Jurkat, Clone E6-1 (cell line): ENCODE measurements at places on chromosomes 1 and 21.

DNA sequence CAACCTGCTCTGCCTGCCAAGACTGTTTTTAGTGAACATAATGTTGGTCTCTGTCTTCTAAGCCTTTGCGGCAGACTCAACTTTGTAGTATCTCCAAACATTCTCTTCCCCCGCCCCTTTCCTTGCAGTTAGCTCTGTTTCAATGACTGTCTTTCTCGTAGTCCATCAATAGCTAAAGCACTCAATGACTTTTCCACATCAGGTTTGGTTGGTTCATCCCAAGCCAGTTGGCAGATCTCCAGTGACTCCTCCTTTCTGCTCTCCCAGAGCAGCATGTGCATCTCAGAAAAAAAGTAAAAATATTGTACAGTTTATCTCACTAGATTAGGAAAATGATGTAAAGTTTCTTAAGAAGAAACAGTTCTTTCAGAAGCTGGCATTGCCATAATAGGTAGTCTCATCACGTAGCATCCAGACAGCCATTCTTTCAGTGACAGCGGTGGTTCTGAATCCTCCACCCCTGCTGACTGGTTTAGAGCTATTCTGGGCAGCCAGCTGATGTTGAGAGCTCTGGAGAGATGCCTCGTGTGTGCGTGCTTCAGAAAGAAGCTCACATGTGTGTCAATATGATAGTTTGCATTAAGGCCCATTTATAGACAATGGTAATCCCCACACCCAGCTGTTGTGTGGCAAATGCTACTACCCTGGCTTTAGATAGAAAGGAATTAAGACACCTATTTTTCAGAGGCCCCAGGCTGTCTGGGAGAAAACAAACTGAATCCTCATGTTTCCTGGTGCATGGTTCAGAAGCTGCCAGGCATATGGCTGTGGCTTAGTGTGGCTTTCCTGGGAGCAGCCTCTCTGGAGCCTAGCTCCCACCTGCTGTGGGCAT, 53.2 kb downstream of the CNN3 start:
- DNase-seq: no peak

GRCh38 chr21:16072737-16073136, 343.0 kb downstream of the USP25 start:
- no peak for DNase-seq

DNA sequence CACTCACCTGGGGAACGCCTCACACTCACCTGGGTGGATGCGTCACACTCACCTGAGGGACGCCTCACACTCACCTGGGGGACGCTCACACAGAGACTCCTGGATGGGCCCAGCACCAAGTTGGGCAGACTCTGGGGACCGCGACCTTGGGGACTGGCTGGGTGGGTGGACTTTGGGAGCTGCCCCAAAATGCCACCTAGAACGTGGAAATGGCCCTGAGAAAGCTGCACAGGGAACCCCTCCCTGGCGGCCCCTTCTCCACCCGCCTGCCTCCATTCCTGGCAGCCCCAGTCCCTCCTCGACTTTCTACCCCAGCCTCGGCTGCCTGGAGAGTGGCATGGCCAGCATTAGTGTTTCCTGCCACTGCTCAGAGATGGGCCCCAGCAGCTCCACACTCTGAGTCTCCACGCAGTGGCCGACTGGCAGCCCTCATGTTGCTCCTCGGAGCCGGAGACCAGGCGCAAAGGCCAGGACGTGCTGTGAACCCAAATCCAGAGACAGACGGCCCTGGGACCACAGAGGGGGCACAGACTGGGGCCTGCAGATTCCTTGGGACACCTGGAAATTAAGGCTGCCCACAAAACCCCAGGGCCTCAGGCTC, 46.5 kb upstream of the ACTRT2 start:
- DNase-seq: no peak

DNA sequence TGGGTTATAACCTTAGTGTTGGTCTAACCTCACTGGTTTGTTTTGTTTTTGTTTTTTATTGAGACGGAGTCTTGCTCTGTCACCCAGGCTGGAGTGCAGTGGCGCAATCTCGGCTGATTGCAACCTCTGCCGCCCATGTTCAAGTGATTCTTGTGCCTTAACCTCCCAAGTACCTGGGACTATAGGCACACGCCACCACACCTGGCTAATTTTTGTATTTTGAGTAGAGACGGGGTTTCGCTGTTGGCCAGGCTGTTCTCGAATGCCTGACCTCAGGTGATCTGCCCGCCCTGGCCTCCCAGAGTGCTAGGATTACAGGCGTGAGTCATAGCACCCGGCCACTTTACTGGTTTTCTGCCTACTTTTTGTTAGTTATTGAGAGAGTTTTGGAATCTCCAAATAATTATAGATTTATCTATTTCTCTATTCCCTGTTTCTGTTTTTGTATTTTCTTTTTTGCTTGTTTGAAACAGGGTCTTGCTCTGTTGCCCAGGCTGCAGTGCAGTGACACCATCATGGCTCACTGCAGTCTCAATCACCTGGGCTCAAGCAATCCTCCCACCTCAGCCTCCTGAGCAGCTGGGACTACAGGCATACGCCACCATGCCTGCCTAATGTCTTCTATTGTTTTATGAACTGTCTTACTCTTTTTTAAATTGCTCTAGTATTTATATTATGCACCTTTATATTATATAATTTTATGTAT, 21.4 kb downstream of the SMG7 start:
- no peak for DNase-seq

DNA sequence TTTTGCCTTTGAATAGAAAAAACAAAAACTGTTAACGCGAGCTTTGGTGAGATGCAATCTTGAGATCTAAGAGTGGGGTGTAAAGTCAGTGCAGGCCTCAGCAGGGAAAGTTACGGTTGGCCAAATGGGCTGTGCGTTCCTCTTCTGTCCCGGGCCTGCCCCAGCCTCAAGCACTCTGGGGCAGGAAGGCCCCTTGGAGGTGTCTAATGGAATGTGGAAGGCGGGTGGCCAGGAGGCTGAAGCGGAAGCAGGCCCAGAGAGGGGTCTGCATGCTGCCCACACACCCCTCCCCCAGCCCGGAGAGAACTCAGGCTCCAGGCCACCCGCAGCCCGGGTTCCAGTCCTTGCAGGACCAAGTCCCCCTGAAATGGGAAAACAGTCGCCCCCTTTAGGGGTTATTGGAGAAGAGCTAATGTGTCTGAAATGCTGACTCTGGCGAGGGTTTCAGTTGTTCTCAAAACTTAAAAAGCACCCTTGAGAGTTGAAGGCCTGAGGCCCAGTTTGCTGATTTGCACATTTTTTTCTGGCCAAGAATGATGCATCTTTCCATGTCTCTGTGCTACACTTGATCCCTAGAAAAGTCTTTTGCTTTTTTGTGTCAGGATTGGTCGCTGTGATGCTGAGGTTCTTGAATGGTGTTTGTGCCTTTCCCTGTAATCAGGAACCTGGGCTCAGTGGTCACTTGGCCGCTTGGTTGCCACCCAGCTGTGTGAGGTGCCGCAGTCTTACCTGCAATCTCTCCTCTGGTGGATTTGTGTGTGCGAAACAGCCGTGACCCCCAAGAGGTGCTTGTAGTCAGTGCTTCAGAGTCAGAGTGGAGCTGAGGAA, 2.0 kb downstream of the COL18A1 start:
- DNase-seq: no peak

DNA sequence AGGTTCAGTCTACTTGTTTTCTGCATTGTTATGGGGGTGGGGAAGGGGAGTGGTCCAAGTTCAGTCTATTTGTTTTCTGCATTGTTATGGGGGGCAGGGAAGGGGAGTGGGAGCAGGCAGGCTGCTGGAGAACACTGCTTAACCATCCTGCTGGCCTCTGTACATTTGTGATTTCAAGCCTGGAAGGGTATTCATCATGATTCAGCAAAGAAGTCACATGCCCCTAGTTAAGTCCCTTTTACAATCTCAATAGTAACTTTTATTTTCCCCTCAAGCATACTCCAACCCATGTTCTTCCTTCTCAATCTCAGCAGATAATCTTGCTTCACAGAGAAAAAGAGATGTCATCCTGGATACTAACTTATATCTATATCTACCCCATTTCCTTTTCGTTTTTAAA, 7.9 kb downstream of the LYST start:
- no peak for DNase-seq

- no peak for DNase-seq
Observed at GRCh38 chr1:45490121-45490625, 790 bp downstream of the TESK2 start.

DNA sequence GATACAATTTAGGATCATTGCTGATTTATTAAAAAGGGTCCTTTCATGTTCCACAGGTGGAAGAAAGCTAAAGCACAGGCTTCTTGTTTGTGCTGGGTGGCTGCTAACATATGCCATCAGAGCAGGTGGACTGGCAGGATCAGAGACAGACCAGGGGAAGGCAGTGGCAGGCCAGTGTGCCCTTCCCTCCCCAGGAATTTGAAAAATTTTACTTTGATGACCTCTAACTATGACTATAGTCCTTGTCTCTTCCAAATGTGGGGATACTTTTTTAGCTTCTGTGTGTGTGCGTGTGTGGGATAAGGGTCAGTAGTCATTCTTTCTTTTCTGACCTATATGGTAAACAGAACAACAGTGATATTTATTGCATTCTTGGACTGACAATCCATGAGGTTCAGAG, 49.9 kb downstream of the LHX9 start:
- DNase-seq: no peak

DNA sequence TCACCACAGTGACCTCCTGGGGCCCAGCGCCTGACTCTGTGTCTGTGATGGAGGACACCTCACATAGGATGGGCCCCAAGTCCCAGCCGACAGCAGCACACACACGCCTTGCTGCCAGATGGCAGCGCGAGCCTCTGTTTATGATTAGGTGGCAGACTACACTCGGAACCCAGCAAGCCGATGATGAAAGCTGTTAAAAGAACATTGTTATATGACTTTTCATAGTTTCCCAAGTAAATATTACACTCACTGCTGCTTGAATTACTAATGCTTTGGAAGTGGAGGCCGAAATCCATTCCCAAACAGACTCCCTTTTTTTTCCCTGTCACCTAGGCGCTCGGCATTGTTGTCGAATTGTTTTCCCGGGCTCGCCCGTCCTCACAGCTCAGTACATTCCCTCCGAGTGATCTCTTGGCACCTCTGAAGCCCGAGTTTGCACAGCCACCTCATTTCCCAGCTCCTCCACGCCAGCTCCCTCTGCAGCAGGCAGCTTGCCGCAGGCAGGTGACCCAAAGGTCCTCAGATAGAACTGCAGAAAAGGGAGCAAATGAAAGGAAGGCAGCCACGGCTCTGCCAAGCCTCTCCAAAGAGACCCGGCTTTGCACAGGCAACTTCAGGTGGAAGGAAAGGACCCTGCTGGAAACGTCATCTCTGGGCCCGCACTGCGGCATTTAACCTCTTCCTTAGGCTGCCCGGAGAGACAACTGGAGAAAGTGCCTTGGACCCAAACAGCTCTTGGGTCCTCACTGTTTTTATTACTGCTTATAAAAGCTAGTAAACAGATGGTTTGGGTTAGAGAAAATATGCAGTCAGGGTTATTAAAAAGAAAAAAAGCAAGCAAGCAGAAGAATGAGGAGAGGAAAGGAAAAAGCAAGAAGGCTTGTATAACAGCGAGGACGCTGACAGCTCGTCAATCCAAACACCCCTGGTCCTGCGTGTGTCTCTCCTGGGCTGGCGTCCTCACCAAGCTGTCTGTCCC, 72.2 kb upstream of the SLC25A33 start:
- DNase-seq: no peak

DNA sequence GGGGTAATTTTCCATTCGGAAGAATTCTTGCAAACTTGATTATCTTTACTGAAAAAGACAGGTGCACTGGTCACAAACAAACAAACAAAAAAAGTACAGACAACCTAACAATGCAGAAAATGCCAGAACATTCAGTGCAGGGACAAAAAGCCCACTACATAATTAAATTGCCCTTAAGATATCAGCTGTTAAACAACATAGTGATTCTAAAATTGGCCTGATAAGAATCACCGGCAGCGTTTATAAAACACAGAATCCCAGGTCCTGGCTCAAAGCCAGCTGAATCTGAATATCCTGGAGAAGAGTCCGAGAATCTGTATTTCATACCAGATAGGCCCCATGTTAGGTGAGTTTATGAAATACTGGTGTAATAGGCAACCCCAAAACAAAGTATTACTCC, 6.1 kb downstream of the PLPP3 start:
- no peak for DNase-seq

DNA sequence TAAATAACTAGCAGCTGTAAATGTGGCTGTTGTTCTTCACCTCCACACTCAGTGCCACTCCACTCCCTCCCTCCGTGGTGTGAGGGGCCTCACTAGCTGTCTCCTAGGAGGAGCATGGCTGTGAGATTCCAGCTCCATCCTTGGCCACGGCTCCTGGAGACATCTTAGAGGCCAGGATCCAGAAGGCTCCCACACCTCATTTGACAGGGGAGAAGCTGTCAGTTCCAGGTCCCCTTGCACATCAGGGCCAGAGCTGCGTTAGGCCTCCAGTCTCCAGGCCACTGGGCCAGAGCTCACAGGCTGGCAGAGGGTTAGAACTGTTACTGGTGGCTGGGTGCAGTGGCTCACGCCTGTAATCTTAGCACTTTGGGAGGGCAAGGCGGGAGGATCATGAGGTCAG, 15.0 kb downstream of the PCSK9 start:
- DNase-seq: no peak

- DNase-seq: no peak
Observed at GRCh38 chr1:25609921-25610320, 6.7 kb upstream of the MAN1C1 start.

DNA sequence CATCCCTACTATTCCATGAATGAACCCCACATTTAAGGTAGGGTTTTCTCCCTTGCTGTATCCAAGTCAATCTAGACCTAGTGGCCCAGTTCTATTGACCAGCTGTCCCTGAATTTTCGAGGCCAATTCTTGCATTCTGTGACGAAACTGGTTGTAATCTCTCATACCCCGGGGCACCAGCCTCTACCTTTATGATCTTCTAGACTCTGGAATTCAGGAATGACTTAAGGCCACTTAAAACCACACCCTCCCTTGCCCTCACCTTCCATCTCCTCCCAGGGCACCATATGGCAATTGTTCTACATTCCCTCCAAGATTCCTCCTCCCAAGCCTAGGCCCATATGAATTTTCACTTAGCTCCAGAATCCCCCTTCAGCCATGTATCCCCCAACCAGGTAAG, 48.9 kb downstream of the RHOU start:
- DNase-seq: no peak

- DNase-seq: no peak
Observed at GRCh38 chr1:180301135-180301742, 71.2 kb downstream of the LHX4 start.

DNA sequence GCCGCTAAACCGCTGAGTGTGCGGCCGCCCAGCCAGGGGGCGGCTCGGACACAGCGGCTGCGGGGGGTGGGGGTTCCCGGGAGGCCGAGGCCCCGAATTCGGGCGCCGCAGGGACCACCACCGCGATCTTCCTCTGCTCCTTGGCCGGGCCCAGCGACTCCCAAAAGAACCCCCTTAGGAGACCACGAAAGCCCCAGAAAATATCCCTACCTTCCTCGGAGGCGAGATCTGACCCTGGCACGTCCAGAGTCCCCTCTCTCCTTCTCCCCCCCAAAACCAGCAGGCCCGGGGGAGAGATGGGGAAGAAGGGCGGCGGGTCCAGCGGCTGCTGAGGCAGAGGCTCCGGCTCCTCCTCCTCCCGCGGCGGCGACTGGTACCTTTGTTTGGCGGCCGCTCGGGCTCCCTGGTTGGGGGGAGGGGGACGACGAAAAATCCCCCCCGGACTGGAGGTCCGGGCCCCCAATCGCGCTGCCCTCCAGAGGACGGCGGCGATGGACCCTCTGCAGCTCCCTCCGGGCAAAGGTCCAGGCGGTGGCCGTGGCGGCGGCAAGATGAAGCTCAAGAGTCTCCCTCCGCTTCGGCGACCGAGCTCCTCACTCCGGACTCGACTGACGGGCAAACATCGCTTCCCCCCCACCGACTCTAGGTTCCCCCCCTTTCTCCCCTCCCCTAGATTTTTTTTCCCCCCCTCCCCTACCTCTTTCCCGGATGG, at the start of gene ARID4B:
Gene ARID4B, minus strand, starts transcription at position 621 of the 712 bp plus-strand sequence. CDS start 1,260 bp downstream, outside the sequence.
- DNase-seq: no peak

- DNase-seq: no peak
Observed at GRCh38 chr1:108130794-108131193, 69.3 kb downstream of the SLC25A24 start.
